ENCODE measurements at places on chromosomes 5 and 9.

GRCh38 chr5:116358015-116358523 lies 216.6 kb downstream of the SEMA6A start:
- no peak for DNase-seq

- peak; percentile 47 for DNase-seq
Measured at GRCh38 chr9:94002316-94003140, 47.4 kb upstream of the BARX1 start.

GRCh38 chr5:100108883-100109282 lies 426.3 kb upstream of the FAM174A start:
- no peak for DNase-seq

DNA sequence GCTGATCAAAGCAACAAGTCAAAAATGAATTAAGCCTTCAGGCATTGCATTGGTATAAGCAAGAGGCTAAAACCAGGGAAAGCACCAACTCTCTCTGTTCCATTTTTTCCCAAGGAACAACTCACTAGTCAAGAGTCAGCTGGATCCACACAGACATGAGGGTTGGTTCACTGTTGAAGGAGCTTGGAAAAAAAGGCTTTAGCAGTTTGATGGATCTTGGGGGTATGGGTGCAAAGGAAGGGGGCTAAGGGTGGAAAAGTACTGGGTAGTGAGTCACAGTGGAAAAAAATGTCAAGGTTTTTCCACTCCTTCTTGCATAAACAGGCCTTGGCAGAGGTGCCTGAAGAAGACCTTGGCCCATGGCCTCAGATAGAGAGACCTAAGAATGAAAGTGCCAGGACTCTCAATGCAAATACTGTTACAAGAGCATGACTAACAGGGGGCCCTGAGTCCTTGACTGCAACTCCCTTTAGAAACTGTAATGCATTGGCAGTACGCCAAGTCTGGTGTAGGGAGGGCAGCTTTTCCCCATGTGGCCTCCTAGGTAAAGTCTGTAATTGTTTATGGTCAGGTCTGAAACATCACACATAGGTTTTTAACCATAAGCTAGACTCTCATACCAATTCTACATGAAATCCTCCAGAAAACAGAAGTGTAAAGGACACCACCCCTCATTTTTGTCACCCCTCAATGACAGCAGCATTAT lies 23.7 kb downstream of the ACTL7A start:
- peak; percentile 74 for DNase-seq

GRCh38 chr5:133977858-133978257 lies 9.4 kb upstream of the C5orf15 start:
- no peak for DNase-seq

- no peak for DNase-seq
Measured at GRCh38 chr5:34743878-34744277, 87.8 kb downstream of the RAI14 start.

GRCh38 chr5:109866051-109866450 lies 176.3 kb downstream of the MAN2A1 start:
- DNase-seq = no peak

GRCh38 chr5:107951309-107951708 lies 280.6 kb upstream of the EFNA5 start:
- DNase-seq = no peak

DNA sequence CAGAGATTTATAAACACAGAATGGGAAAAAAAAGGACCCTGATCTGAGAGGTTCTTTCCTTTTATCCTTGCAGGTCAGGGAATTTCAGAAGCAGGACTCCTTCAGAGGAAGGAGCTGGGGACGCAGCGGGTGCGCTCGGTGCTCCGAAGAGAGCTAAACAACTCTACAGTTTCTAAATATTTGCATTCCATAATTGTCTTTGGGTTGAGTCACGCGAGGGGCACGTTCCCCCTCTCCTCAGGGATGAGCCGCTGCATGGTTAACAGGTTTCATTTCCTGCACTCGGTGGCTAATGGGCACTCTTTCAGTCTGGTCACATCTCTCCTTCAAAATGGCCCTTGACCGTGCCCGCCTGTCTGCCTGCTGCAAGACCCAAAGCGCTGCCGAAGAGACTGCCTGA lies 165.0 kb upstream of the HMHB1 start:
- DNase-seq = no peak

- peak; percentile 13 for DNase-seq
Measured at GRCh38 chr9:100322954-100323536, 29.7 kb downstream of the TEX10 start.

GRCh38 chr5:143501310-143502044 lies 98.0 kb upstream of the NR3C1 start:
- no peak for DNase-seq

DNA sequence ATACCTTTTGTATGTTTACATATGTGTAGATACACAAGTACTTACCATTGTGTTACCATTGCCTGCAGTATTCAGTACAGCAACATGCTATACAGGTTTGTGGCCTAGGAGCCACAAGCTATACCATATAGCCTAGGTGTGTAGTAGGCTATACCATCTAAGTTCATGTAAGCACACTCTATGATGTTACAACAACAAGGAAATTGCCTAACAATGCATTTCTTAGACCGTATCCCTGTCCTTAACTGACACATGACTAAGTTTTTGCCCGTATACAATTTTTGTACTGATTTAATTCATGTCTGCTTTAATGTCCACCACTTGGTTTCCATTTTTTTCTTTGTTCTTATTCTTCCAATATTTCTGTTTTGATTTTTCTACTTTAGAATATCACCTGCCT lies 18.5 kb downstream of the TNPO1 start:
- no peak for DNase-seq

GRCh38 chr5:65796269-65796668 lies 74.3 kb downstream of the NLN start:
- no peak for DNase-seq

- peak; percentile 13 for DNase-seq
Measured at GRCh38 chr5:111511831-111512374, 432 bp downstream of the STARD4 start.

DNA sequence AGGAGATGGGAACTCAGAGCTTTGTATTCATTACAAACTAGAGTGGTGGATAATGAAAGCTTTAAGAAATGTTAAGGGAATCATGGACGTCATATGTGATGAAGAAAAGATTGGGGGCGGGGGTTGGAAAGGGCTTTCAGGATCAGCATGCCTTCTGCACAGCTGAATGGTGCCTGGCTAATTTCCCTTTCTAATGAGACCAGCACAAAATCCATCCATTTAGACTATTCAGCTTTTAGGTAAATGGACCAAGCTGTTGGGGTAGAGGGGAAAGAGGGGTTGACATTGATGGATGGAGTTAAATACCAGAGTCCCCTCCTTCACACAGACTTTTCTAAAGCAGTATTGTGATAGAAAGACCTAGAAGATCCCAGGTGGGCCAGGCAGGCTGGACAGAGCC lies 737.9 kb upstream of the WWC1 start:
- no peak for DNase-seq

GRCh38 chr5:10122076-10122726 lies 127.5 kb downstream of the ATPSCKMT start:
- DNase-seq = no peak

DNA sequence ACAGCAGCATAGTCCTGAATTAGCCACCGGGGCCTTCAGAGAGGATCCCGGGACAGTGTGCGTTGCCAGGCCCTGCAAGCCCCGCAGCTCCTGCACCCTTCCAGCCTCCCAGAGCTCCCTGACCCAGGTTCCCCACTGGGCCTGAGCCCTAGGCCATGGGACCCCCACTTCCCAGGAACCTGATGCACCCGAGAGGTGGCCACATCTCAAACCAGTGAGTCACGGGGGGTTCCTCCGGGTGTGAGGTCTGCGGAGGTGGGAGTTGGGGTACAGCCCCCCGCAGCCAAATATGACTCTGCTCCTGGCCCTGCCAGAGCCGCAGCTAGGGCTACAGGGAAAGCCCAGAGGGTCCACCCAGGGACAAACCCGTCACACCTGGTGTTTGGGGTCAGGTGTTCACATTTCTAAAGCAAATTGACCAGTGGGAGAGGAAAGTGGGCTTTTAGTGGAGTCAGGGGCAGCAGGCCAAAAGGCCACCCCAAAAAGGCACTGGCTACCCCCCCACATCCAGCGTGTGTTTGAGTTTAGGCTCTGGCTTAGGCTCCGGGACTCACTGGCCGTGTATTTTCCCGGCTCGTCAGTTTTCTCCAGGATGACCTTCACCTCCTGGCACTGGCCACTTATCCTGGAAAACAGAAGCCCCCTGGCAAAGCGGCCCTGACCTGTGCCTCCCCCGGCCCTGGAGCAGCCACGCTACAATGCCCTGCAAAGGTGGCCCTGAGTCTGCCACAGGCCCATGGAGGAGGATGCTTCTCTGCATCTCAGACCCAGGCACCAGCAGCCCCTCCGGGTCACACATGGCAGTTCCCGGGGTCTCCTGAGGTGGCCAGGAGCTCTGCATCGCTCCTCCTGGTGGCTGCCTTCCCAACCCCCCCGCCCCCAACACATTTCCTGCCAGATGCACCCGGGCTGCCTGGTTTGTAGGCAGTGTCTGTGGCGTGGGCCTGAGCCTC lies 17.4 kb upstream of the OBP2B start:
- DNase-seq = no peak

- DNase-seq = peak; percentile 20
Measured at GRCh38 chr5:75460942-75461610, 50.4 kb downstream of the CERT1 start.

DNA sequence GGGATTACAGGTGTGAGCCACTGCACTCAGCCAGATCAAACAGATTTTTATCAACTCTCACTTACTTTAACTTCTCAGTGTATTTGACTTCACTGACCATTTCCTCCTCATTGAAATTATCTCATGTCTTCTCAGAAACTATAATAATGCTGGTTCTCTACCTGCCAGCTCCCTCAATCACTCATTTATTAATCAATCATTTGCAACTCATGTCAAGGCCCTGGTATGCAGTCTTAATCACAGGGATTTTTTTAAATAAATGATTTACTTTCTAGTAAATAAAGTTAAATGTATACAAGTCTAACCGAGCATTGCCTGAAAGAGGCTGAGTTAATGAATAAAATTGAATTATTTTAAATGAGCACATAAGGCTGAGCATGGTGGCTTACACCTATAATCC lies 63.3 kb downstream of the PLPP1 start:
- DNase-seq = no peak

DNA sequence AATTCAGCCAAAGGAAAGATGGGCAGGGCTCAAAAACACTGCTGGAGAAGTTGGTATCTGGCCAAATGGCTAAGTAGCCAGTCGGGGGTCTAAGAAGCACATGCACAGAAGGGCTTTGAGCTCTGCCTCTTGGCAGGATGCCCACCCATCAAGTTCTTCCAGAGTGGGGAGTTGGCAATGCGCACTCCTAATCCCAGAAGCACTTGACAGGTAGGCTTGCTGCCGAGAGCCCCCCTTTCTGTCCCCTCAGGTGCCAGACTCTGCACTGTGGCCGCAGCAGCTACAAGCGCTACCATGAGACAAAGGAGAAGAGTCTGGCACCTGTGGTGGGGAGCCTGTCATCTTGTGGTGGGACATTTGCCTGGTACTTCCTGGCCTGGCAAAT lies 252.9 kb upstream of the SLC24A2 start:
- DNase-seq = no peak

DNA sequence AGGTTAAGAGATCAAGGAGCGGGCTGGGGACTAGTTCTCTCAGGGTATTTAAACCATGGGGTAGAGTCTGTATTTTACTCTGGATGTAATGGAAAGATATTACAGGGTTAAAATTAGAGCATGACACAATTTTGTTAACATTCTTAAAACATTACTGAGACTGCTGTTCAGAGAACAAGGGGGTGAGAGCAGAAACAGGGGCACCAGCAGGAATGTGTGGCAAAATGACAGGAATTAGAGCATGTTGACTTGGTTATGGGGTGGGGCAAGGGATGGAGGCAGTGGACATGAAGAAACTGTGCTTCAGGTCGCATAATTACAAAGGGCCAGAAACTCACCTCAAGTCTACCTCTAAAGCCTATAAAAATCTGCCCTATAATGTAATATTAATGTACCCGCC lies 75.0 kb downstream of the TMEM232 start:
- no peak for DNase-seq
